ENCODE measurements at places on chromosomes 7 and 10. TPM values are rescaled to one million over a fixed set of nuclear protein-coding genes. Genes with fewer than 3 reads are reported as not detected.

PNLIP gene
- not detected for total RNA-seq

PDGFA gene
- 2.1 TPM for total RNA-seq

SP8 gene
- not detected for total RNA-seq

ERVW-1 gene
- not detected for total RNA-seq

LRMDA gene
- total RNA-seq = not detected

LSM5 gene
- total RNA-seq = 109 TPM

HECW1 gene
- 0.57 TPM for total RNA-seq

MBLAC1 gene
- 3.0 TPM for total RNA-seq

CYP3A4 gene
- total RNA-seq = not detected

DNA sequence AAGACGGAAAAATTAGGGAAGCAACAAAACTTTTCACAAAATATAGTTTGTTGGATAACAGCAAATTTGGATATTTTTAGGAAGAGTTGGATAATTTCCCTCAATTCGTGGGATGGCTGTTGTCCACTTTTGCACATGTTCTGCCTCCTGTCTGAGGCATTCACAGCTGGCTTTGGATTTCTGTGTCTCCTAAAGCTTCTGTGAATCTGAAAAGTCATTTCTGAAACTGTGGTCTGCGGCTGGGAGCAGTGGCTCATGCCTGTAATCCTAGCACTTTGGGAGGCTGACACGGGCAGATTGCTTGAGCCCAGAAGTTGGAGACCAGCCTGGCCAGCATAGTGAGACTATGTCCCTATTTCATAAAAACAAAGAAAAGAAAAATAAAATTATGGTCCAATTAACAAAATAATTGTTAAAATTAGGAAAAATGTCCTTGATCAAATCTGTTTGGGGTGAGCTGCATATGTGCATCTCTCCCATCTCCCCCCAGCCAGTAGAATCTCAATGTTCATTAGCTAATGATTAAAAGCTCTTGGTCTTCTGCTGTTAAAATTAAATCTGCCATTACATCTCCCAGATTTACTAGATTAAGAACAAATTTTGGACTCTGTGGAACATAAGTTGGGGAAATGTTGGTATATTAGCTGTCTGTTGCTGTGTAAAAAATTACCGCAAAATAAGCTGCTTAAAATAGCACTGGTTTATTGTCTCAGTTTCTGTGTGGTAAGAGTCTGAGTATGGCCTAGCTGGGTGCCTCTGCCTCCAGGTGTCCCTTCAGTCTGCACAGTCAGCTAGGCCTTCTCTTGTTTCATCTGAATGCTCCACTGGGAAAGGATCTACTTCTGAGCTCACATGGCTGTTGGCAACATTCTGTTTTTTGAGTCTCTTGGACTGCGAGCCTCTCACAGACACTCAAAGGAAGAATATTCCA is 332.0 kb upstream of the FZD1 start:
- no peak overlapping the region for H3K4me3 ChIP-seq
- DNase-seq = no peak
- no peaks in the 10 kb centered on the region for H3K4me1 ChIP-seq
- H3K27ac ChIP-seq = no peak overlapping the region

DNA sequence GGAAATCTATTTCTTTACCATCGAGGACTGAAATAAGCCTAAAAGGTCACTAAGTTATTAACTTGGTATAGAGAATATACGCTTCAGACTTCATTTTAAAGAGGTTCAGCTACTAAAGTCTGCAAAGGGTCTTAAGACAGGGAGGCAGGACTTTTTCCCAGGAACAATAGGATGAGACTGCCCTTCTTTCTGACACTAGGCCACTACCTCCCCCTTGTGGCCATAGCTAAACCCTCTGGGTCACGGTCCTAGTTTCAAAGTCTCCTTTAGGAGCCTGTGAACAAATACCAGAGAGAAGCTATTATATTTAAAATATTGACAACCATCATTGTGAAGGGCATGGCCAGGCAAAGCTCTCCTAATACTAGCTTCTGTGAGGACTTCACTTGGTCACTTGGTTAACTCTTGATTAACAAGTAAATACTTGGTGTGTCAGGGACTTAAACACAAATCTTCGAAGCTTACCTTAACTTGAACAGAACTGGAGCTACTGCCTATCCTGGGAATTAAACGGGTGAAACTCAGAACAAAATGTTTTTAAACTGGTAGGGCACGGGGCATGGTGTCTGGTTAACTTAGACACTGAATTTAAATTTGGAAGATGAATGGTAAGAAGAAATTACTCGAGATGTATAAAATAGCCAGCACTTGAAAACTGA is 75.6 kb downstream of the CCDC6 start:
- H3K4me3 ChIP-seq = no peak overlapping the region
- no peaks in the 10 kb centered on the region for H3K27me3 ChIP-seq
- H3K27ac ChIP-seq = no peak overlapping the region
- peak; percentile 71 for DNase-seq

- H3K36me3 ChIP-seq = no peaks in the 10 kb centered on the region
- no peak for DNase-seq
- no peak overlapping the region for H3K27ac ChIP-seq
Observed at GRCh38 chr10:71748671-71749191, 24.6 kb downstream of the VSIR start.

DNA sequence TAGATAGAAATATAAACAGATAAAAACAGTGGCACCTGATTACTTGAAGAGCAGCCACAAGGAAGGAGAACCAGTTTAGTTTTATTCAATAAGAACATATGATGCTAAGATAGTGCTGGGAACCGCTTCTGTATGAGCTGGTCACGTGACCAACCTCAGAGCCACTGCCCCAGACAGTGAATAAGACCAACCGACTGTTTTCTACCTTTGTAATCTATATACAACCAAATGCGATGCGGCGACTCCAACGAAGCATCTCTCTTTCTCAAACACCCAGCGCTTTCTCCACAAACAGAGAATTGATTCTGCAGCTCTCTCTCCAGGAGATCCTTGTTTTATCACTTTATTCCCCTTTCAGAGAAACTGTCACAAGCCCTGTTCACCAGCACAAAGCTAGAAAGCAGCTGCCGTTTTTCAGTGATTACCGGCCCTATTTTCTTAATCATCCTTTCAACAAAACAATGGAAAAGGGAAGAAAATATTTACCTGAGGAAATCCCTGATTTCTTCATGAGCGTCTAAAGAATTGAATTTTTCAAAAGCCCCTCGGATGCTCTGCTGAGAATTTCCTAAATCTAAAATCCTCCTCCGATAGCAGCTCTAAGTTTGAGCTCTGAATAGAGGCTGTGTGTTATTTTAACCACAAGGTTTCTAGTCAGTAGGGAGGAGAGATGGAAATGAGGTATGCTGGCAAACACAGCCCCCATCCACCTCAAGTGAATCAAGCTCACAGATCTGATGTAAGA is 55.7 kb upstream of the JCAD start:
- no peak for DNase-seq
- no peak overlapping the region for H3K27ac ChIP-seq
- H3K4me3 ChIP-seq = no peak overlapping the region

DNA sequence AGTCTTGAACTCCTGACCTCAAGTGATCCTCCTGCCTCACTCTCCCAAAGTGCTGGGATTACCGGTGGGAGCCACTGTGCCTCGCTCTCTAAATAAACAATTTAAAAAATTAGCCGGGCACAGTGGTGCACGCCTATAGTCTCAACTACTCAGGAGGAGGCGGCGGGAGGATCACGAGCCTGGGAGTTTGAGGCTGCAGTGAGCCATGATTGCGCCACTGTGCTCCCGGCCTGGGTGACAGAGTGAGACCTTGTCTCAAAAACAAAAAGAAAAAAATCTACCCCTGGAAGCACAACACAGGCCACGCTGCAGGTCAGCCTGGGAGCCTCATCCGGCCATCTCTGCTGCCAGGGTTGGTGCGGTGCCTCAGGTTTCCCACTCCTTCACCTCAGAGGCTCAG is 3.8 kb upstream of the EIF3B start:
- no peak overlapping the region for H3K27ac ChIP-seq
- H3K27me3 ChIP-seq = no peaks in the 10 kb centered on the region
- no peak for DNase-seq
- no peak overlapping the region for H3K4me3 ChIP-seq

DNA sequence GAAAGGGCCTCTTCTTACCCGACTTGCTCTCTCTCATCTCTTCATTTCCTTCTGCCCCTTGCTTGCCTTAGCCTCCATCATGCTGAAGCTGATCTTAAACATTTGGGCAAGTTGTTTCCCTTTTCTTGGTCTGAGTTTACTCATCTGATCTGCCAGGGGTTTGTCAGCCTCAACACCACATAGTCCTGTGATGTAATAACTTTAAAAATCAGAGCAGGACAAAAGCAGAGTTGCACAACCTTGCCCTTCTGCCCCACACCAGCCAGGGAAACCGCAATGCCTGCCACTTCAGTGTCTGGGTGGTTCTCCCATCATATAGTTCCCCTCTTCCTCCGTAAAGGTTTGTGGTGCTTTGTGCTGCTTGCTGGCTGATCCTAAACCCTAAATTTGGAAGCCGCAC is 9.9 kb upstream of the LIPM start:
- no peak overlapping the region for H3K4me3 ChIP-seq
- no peaks in the 10 kb centered on the region for H3K4me1 ChIP-seq
- no peaks in the 10 kb centered on the region for H3K36me3 ChIP-seq
- H3K27ac ChIP-seq = no peak overlapping the region
- no peaks in the 10 kb centered on the region for H3K27me3 ChIP-seq
- no peak for DNase-seq

DNA sequence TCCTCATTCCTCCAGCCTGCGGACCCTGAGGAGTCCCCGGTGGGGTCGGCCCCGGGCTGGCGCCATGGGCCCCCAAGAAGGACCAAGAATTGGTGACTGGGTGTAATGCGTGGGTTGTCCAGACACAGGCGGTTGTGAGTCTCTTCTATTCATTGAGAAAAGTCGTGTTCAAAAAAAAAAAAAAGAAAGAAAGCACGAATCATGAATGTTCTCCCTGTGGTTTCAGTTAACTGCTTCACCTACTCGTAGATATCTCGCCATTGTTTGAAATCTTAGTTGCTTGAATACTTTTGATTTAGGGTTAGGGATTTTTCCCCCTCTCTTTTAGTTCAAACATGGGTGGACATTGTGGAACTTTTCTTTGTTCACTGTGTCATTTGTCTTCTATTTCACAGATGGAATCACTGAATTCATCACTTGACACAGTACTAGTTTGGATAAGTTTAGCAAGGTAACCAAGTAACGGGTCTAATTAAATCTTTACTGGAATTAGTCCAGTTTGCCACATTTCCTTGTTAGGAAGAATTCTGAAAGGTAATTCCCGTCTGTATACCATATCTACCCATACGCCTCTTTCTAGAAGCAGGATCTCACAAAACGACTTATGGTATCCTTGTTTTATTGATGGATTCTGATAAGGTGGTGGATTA is 775 bp downstream of the STARD3NL start:
- no peaks in the 10 kb centered on the region for H3K36me3 ChIP-seq
- H3K27ac ChIP-seq = peak overlapping the region; percentile 80
- H3K4me1 ChIP-seq = peaks cover 9% of the 10 kb centered on the region
- DNase-seq = no peak
- peak overlapping the region; percentile 83 for H3K4me3 ChIP-seq
- no peaks in the 10 kb centered on the region for H3K27me3 ChIP-seq

DNA sequence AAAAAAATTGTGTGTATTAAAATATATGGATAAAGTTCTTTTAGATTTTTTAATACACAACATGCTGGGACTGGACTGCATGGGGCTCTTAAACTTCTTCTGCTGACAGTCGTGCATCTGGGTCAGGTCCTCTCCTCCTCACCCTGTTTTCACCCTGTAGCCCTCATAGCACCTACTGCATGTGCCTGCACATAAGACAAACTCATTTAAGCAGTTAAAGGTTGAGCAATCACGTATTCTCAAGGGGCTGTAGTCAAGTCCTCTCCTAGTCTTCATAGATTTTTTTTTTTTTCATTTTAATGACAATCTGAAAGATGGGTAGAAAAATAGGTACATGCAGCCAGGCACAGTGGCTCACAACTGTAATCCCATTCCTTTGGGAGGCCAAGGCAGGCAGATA is 23.6 kb upstream of the PDCD4 start:
- no peaks in the 10 kb centered on the region for H3K36me3 ChIP-seq
- no peaks in the 10 kb centered on the region for H3K27me3 ChIP-seq
- no peak for DNase-seq
- H3K4me1 ChIP-seq = no peaks in the 10 kb centered on the region
- H3K4me3 ChIP-seq = no peak overlapping the region

GRCh38 chr7:154698726-154699291 is 304.1 kb downstream of the PAXIP1 start:
- H3K27me3 ChIP-seq = no peaks in the 10 kb centered on the region
- H3K4me3 ChIP-seq = no peak overlapping the region
- H3K27ac ChIP-seq = no peak overlapping the region
- no peaks in the 10 kb centered on the region for H3K36me3 ChIP-seq
- DNase-seq = peak; percentile 21
- H3K4me1 ChIP-seq = no peaks in the 10 kb centered on the region

DNA sequence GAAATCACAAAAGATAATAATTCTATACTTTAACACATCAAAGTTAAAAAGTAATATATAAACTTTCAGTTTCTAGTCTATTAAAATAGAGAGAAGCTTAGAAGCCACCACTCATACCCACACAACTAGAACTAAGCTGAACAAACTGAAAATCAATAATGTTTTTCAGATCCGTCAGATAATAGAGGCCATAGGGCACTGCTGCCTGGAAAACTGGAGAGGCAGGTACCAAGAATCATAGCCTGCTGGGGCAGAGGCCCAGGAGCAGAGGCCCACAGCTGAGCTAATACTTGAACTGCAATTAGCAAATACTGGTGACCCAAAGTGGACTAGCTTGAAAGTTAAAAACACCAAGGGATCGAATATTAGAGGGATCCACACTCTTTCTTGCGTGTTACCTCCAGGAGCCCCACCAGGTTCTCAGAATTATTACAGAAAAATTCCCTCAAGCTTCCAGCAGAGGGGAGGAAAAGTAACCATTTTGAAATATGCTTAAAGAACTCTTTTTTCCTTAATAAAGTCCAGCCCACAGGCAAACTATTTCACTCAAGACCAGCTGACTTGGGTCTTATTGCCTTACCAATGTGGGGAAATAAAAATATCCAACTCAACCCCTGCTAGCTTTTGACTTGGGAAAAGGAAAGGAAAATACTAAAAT is 774.1 kb upstream of the IGFBP3 start:
- no peak for DNase-seq
- no peaks in the 10 kb centered on the region for H3K36me3 ChIP-seq
- H3K27ac ChIP-seq = no peak overlapping the region
- no peak overlapping the region for H3K4me3 ChIP-seq
- H3K27me3 ChIP-seq = no peaks in the 10 kb centered on the region

GRCh38 chr7:685540-685939 is 41.0 kb upstream of the DNAAF5 start:
- H3K4me1 ChIP-seq = no peaks in the 10 kb centered on the region
- DNase-seq = no peak
- no peaks in the 10 kb centered on the region for H3K36me3 ChIP-seq
- H3K27ac ChIP-seq = no peak overlapping the region
- H3K27me3 ChIP-seq = no peaks in the 10 kb centered on the region
- no peak overlapping the region for H3K4me3 ChIP-seq

Measured in A673 (cell line).